ENCODE measurements at places on chromosomes 12 and 14.

- no peak for DNase-seq
Measured at GRCh38 chr14:93268406-93268805, 61.4 kb downstream of the UBR7 start.

DNA sequence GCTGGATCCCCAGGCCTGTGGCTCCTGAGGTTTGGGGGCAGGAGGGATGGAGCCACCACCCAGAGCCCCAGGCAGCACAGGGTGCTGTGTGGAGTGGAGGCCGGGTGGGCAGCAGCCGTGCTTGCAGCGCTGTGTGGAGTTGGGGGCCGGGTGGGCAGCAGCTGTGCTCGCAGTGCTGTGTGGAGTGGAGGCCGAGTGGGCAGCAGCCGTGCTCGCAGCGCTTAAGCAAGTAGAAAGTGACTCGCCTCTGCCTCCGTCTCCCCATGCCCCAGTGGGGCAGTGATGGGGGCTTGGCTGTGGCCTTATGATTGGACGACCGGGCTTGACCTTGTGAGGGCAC, 10.3 kb downstream of the CEP170B start:
- no peak for DNase-seq

GRCh38 chr12:131040491-131040890, 86.8 kb downstream of the ADGRD1 start:
- DNase-seq, result no peak

GRCh38 chr12:104957719-104958000, 430 bp downstream of the SLC41A2 start:
- DNase-seq, result no peak

DNA sequence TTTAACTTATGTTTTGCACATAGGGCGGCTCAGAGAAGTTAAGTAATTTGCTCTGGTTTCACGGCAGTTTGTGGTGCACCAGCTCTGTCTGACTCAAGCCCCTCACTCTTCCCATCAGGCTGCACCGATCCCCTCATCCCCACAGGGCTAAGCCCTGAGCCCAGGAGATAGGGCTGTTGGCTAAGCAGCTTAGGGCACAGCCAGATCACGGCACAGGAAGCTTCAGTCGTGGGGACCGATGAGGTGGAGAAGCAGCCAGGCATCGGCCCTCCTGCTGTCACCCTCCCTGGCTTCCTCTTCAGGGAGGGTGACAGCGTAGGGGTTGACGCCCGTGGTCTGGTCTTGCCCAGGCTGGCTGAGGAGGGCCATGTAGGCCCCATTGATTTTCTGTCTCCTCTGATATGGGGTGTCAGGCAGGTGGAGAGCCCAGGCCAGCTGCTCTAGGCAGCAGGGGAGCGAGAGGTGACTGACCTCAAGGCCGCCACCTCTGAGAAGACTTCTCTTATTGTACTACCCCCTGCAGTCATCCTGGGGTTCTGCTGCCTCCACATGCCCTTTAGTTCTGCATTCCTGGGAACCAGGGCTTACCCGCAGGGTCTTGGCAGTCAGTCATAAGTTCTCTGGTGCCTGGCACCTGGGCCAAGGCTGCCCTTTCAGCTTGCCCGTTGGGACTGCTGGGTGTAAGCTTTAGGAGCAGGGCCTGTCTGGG, 166.4 kb downstream of the TSPAN9 start:
- no peak for DNase-seq

GRCh38 chr12:1978078-1978862, 26.0 kb downstream of the DCP1B start:
- no peak for DNase-seq

- DNase-seq, result no peak
Measured at GRCh38 chr14:99511421-99512109, 30.4 kb downstream of the CCNK start.

DNA sequence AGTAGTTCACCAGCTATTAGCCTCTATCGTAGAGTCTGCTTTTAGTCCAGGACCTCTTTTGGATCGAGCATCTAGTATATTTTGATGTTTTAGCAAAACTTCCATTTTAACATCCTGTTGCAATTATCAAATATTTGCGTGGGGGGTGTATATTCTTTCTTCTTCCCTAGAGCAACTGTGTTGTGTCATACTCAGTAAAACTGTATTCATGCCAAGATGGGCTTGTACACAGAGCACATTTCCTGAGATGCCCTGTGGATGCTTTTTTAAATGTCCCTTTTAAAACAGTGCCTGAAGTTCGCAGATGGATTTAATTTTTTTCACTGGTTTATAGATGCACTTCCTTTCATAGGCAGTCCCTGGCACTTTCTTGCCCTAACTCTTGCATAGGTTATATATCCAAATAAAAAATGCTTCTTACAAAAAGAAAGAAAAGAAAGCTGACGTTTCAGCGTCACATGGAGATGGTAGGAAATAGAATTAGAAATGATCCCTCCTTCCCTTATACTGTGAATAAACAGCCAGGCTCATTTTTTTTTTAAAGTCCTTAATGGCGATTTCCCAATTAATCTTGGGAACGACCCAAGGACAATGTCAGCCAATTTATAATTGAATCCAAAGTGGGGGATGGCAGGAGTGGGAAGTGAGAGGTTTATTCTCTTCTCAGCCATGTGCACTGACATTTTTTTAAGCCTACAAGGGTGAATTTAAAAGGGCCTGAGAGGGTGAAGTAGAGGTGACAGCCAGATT, 247.0 kb downstream of the SLC41A2 start:
- DNase-seq, result peak; percentile 89

- DNase-seq, result peak; percentile 25
Measured at GRCh38 chr14:26841326-26841725, 243.5 kb upstream of the NOVA1 start.

DNA sequence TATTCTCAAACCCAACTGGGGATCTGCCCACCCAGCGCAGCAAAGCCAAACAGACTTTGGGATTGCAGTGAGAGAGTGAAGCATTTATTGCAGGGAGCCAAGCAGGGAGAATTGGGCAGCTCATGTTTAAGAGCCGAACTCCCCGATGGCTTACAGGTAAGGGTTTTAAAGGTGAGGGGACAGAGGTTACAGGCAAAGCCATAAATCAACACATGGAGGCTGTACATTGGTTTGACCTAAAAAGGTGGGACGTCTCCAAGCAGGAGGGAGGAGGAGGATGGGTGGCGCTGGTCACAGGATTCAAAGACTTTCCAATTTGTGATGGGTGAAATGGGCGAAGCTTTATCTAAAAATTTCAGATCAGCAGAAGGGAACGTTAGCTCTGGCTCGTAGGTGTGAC, 18.2 kb downstream of the OAS2 start:
- DNase-seq, result no peak

DNA sequence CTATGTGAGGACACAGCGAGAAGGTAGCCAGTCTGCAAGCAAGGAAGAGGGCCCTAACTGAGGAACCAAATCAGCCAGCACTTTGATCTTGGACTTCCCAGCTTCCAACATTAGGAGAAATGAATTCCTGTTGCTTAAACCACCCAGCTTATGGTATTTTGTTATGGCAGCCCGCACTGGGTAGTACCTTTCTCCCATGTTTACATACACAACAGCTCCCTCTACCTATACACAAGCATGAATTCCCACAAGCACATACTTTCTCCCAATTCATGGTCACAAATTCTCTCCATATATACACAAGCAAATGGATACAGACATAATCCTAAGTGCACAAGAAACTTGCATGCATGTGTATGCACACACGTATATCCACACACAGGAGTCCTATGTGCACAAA, 7.4 kb downstream of the ITGB7 start:
- no peak for DNase-seq

GRCh38 chr14:68279777-68280233, 460.2 kb downstream of the RAD51B start:
- no peak for DNase-seq

DNA sequence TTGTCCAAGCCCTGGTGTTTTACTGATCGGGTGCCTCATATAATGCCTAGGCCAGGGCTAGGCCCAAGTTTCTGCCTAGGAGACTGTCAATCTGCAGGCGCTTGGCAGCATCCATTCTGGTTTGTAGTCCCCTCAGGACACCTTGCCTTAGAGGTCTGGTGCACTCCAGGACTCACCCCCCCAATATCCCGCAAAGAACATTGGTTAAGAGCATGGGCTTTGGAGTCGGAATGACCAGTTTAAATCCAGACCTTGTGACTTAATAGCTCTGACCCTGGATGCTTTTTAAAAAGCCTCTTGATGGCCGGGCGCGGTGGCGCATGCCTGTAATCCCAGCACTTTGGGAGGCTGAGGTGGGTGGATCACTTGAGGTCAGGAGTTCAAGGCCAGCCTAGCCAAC, 60.0 kb downstream of the GALNT16 start:
- no peak for DNase-seq

DNA sequence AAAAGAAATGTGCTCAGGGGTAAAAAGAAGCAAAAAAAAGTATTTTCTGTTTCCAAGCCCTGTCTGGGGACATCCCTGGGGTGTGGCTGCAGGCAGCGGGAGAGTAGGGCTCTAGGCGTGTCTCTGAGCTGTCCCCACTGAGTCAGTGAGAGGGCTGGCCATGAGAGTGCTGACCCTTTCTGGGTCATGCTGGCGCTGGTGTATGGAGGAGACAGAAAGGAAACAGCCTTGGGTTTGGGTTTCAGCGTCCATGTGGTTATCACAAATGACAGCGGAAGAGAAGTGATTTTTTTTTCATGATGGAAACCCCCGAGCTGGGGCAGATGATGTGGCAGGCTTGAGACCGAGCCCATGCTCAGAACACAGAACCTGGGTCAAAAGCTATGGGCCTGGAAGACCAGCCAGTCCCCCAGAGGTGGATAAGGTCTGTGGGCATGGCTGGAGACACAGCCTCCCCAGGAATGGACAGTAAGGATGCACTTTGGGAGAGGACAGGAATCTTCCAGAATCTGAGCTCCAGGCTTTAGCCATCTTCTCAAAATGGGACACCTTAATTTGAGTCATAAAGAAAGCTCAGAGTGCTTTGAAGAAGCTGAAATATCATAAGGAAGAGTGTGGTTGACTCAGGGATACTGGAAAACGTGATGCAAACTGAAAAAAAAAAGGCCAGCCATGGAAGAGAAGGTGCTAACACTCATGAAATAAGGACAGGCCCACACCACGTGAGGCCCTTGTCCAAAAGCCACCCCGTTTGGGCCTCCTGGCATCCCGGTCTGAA, 36.2 kb downstream of the SYNE3 start:
- DNase-seq, result no peak

DNA sequence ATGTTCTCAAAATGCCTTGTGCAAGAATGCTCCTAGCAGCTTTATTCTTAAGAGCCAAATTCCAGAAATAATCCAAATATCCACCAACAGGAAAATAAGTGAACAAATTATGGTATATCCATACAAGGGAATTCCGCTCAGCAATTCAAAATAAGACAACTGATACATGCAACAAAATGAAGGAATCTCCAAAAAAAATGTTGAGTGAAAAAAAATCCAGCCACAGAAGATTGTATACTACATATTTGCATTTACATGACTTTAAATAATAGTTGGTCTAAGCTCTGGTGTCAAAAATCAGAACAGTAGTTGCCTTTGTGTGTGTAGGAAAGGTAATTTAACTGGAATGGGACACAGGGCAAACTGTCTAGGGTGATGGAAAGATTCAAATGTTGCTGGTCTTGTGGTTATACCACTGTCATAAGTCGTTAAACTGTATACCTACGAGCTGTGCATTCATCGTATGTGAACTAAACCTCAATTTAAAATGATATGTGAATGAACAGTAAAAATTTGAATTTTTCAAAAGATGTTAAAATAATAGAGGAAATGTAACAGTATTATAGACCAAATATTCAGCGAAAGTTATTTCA, 3.2 kb downstream of the CD69 start:
- DNase-seq, result no peak

- DNase-seq, result no peak
Measured at GRCh38 chr12:50936821-50937530, 15.4 kb upstream of the HIGD1C start.

DNA sequence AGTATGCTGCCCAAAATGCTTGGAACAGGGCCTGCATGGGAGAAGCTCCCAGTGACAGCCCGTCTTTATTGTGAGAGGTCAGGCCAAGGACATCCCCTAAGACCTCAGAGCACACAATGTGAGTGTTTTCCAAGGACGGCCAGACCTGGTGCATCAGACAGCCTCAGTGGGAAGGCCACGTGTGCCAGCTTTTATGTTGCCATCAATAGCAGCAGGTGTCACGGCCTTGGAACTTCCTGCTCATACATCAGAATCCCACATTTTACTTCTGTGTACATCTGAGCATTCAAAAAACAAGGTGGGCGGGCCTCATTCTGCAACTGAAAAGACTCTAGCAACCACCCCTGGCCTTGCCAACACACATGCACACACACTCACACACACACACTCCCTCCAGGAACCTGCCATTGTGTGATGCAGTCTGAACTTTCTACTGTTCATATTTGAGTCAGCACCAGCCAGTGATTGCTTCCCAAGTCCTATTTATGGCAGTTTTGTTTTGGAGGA, 753.1 kb upstream of the TBX3 start:
- DNase-seq, result no peak

GRCh38 chr14:77601846-77602619, 14.4 kb downstream of the SPTLC2 start:
- no peak for DNase-seq

GRCh38 chr14:54219261-54220070, 177.3 kb upstream of the CDKN3 start:
- peak; percentile 53 for DNase-seq

DNA sequence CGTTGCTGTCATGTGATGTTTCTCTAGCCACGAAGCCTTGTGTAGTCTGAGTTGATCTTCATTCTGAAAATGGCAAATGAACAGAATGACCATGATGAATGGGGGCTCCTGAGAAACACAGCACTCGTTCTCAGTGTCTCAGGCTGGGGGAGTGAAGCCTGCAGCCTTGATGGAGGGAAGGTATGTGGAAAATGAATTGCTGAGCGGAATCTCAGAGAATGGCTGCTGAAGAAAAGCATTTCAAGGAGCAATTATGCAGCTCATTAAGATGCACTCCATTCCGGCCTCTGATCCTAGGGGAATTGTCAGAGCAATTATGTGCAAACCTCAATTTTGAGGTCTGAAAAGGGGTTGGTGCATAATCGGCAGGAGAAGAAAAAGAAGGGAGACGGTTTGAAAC, 167.1 kb downstream of the CHST11 start:
- no peak for DNase-seq

DNA sequence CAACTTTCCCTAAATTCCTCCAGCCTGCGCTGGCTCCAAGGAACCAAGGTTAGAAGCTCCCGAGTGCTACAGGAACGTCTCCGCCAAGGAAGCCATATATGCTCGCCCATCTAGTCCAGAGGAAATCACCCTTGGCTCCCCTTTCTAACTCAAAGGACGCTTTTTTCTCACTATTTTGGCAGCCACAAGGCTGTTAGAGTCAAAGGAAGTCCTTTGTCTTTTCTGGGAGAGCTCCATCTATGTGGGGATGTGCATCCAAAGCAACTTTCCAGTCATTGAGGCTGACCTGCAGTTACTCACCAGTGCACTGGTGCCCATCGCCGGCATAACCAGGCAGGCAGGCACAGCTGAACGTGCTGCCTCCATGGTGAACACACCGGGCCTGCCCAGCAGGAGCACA, 37.6 kb downstream of the RTRAF start:
- no peak for DNase-seq

Measured in cardiac muscle cell (in vitro differentiated cells and primary cell).